ENCODE measurements at places on chromosomes 16 and 17.

- no peak for DNase-seq
Observed at GRCh38 chr17:42849451-42850181, 1.4 kb upstream of the AOC3 start.

GRCh38 chr16:23509782-23510163 is 521 bp downstream of the GGA2 start:
- no peak for DNase-seq

DNA sequence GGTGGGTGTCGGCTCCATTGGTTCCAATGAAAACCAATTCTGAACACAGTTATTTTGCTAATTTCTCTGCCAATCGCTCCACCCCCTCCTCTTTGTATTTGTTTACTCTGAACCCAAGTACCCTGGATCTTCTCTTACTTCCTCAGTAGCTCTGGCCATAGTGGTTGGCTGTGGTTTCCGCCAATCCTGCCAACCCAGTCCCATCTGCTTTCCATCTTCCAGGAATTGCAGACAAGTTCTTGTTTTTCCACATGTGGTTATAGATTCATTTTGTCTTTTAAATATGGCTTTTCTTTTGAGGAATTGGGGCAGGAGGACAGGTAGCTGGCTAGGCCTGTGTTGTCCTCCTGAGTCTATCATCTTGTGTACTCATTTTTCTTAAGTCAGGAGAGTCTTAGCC is 92.0 kb downstream of the CYLD start:
- DNase-seq = no peak

DNA sequence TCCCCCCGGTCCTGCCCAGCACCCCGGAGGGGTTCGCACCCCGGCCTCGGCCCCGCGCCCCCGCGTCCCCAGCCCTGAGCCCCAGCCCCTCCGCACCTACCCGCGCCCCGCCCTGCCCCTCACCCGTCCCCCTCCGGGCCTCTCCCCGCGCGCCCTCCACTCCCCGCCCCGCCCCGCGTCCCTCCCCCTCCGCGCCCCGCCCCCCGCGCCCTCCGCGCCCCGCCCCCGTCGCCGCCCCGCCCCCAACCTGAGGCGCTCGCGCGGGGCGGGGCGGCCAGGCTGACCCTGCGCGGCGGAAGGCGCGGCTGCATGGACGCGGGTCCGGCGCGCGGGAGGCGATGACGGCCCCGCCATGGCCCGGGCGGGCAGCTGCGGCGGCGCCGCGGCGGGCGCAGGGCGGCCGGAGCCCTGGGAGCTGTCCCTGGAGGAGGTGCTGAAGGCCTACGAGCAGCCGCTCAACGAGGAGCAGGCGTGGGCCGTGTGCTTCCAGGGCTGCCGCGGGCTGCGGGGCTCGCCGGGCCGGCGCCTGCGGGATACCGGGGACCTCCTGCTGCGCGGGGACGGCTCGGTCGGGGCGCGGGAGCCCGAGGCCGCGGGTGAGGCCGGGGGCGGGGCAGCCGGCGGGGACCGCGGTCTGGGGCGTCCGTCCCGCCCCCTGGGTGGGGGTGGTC is at the start of gene SPIRE2:
SPIRE2 (plus strand) TSS at position 277 of the 671 bp plus-strand sequence; CDS start at position 353, 76 bp downstream.
- peak; percentile 33 for DNase-seq

DNA sequence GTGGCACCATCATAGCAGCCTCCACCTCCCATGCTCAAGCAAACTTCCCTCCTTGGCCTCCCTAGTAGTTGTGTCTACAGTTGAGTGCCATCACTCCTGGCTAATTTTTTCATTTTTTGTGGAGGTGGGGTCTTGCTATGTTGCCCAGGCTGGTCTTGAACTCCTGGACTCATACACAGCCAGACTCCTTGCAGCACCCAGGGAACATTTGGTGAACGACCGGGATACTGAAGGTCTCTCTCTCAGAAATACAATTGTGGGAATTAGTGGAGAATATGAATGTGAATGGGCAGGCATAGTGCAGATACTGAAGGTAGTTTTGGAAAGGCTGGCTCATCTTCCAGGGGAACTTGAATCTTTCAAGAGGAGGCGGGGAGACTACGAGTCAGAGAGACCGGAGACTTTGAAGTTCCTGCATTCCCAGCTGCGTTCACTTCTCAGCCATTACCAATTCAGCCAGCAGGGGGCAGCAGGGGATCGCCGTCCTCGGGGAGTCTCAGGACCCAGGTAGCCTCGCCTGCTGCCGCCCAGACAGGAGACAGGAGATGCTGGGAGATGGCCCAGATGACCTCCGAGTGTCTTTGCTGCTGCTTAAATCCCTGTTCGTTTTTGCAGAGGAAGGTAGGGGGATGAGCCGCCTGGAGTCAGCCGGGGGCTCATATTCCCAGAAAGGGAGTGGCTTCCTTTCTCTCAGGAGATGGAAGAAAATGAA is 68.6 kb downstream of the HAPSTR1 start:
- DNase-seq = peak; percentile 71

- no peak for DNase-seq
Observed at GRCh38 chr17:35255316-35255715, 12.4 kb downstream of the SLFN5 start.

GRCh38 chr16:66623755-66624154 is 19.3 kb downstream of the CMTM3 start:
- no peak for DNase-seq

GRCh38 chr17:72837335-72837734 is 255.2 kb downstream of the SLC39A11 start:
- DNase-seq = no peak

DNA sequence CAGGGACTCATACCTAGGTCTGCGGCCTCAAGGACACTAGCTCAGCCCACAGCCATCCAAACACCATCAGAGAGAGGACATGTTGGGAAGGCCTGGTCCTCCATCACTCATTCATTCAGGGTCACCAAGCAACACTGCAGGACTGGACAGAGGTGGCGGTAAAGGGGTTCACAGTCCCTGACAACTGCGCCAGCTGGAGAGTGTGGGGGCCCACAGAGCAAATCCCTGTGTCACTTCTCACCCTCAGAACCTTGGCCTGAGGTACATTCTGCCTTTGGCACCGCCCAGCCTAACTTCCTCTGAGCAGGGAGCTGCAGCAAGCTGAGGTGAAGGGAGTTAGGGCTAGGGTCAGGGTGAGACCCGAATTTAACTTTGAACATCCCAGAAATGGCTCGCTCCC is 106.5 kb downstream of the COPRS start:
- no peak for DNase-seq

GRCh38 chr17:52660692-52661091 is 502.2 kb upstream of the CA10 start:
- DNase-seq = no peak

- DNase-seq = no peak
Observed at GRCh38 chr16:16029431-16030011, 80.1 kb downstream of the ABCC1 start.

- no peak for DNase-seq
Observed at GRCh38 chr17:77946900-77947645, 11.4 kb upstream of the TNRC6C start.

DNA sequence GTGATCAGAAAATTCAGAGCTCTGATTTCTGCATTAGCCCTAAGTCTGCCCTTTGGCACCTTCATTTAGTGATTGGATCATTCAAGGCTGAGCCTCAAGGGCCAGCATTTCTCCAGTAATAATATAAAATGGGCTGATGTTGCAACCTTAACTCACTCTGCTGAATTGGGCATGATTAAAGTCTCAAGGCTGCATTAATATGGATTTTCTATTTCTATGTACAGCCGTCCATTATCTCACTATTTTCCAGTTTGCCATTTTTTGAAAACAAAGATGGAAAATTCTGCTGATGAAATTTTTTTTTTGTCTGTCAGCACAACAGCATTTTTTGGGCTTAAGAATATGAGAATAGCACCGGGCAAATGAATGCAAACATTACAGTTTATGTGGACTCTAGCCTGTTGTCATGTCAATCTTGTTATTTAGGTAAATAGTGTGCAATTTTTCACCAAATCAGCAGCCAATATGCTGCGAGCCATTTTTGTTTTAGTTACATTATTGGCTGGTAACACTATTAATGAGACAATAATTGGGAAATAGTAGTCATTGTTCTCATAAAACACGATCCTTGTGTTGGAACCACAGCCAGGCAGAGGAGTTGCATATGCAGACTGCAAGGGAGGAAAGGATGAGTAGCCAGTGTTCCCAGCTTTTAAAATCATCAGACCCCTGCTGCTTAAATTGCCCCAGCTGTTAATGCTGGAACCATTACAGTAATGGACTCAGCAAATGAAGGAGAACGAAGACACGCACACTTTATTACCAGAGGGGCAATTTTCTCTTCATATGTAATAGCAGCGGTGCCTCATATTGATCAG is 10.5 kb downstream of the FTO start:
- DNase-seq = no peak

GRCh38 chr16:24009098-24009497 is 173.3 kb downstream of the PRKCB start:
- no peak for DNase-seq

DNA sequence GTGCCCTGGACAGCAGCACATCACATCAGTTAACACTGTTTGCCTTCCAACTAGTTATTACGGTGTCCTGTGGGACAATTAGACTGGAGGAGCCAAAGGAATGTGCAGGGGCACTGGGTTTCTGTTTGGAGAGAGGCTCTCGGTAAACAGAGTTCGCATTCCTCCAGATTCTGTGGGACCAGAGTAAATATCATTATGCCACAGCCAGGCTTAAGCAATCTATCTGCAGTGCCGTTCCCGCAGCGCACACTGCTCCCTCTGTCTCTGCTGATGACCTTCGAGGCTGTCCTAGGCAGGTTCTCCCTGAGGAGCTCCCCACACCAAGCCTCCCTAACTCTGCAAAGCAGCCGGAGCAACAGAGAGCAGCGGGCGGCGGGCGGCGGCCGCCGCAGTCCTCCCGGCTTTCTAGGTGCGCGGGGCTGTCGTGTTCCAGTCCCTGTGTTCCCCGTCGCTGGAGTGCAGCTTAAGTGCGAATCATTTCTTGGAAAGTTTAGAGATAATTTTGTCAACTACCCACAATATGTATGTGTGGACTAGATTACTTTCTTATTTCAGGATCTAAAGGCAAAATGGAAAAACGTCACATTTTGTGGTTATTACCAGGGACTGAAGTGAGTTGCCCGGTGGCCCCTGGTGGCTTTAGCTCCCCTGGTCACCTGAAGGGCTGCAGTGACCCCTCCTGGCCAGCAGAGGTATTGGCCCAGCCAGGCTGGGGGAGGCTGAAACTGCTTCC is 43.3 kb downstream of the PGS1 start:
- peak; percentile 70 for DNase-seq

DNA sequence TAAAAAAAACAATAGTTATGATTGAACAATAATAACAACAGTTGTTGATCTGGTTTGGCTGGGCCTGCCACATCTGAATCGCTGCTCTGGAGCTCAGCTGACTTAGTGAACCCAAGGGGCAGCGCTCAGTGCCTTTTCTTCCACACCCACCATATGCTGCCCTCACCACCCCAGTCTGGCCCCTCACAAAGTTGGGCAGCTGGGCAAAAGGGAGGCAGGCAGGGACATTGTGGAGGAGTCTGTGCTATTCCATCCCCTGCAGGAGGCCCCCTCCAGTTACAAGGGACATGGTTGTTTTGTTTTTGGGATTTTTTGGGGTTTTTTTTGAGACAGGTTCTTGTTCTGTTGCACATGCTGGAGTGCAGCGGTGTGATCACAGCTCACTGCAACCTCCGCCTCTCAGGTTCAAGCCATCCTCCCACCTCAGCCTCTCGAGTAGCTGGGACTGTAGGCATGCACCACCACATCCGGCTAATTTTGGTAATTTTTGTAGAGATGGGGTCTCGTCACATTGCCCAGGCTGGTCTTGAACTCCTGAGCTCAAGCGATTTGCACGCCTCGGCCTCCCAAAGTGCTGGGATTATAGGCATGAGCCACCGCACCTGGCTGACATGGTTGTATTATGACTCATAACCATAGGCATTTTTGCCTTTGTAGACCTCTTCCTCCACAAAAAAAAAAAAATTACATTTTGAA is 8.6 kb upstream of the PECAM1 start:
- no peak for DNase-seq

DNA sequence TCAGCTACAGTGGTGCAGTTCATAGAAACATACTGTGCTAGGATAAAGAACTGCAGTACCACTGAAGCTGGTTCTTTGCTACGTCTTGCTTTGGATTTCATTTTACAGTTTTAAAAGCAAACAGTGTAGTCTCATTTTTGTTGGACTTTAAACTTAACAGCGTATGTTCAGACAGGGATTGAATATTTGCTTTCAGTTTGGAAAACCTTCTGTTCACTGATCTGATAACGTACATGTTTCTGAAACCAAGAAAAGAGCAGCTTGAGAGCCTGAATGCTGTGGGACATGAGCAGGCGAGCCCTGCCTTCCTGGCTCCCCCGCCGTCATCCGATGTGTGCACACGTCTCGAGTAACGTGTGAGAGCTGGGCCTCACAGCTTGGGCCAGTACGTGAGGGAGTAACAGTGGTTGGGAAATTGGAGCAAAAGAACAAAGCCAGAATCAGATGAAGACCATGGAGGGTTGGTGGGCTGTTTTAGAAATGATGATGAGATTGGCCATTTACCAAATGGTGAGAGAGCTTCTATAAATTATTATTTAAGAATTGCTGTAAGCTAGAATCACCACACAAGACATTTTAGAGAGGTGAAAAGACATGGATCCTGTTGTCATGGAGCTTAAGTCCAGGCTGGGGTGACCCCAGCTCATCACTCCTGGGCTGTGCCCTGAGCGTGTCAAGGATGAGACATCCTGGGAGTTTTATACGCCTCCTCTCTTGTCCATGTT is 20.8 kb upstream of the CLEC18C start:
- no peak for DNase-seq

DNA sequence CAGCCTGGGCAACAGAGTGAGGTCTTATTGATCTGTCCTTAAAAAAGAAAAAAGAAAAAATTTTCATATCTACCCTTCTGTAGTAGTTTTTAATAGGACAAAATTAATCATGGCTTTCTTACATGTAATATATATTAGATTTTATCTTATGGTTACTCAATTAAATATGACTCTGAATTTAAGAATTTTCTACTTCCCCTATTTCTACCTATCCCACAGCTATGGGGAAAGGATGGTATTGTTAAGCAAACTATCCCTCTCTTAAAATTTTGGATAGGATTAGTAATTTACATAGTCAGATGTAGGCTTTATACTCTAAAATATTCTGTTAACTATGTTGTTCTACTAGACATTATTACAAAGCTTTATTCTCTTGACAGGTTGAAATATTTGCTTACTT is 62.5 kb downstream of the NQO1 start:
- no peak for DNase-seq

DNA sequence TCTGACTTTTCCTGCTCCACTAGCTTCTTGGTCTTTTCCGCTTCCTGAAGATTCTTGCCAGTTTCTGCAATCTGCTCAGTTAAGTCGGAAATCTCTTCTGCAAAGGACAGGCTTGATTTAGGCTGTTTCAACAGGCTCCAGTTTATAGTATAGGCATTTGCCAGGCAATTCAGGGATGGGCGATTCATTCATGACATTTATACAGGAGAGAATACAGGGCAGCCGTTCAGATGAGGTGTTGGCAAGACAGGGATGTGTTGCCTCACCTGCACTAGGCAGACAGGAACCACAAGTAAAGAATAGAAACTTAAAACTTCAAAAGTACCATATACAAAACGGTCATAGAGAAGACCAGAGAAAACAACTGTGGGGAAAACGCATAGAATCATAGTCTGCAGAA is 61.7 kb downstream of the MYH13 start:
- no peak for DNase-seq

DNA sequence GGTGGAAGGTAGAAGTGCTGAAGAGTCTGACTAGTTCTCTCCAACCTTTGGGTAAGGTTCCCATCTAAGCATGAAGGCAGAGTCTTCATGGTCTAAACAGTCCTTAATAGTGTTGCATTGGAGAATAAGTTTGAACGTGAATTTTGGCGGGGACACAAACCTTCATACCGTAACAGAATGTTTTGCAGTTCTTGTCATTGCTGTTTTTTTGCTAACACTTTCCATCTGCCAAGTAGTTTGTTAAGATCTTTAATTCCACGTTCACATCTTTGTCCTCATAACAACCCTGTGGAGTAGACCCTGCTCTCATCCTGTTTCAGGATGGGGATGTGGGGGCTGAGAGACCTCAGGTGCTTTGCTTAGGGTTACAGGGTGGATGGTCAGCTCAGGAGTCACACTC is 936.9 kb upstream of the EEF2KMT start:
- DNase-seq = no peak

Measured in putamen (tissue), 1 donor.